GOT3 (cell line): ENCODE measurements at places on chromosomes 1 and 21.

DNA sequence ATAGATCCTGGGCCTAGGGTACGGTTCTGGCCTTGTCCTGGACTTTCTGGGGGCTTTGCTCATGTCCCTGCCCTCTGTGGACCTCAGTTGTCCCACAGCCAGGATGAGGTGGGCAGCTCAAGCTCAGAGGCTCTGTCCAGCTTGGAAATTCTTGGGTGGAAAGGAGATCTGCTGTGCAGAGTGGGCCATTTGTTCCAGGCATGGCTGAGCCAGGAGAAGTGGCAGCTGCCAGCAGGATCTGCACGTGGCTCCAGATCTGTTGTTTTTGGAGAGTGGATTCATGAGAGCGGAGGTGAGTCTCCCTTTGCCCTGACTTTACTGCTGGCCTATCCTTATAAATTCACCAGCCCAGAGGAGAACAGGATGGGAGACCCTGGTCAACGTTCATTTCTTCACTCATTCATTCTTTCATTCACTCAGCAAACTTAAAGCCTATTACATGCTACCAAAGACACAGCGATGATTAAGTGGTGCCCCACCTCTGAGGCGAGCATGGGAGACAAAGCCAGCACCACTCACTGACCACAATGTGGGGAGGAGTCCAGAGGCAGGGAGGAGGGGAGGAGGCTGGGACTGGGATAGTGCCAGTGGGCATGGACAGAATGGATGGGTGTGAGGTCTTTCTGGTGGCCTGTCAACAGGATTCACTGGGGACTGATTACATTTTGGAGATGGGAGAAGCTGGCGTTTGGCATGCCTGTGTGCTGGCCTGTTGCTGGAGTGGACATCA is 205.1 kb downstream of the TRABD2B start:
- no peak for DNase-seq

GRCh38 chr1:108725906-108726305 is 13.2 kb downstream of the FNDC7 start:
- DNase-seq = no peak

- DNase-seq = no peak
These were observed 77.4 kb downstream of the PSMG1 start for GRCh38 chr21:39105836-39106235.

- no peak for DNase-seq
These were observed 15.6 kb downstream of the STRIP1 start for GRCh38 chr1:110049801-110050601.

GRCh38 chr1:119735217-119735616 is 23.5 kb downstream of the PHGDH start:
- DNase-seq = no peak

GRCh38 chr1:215923129-215923824 is 356.2 kb downstream of the KCTD3 start:
- DNase-seq = no peak

DNA sequence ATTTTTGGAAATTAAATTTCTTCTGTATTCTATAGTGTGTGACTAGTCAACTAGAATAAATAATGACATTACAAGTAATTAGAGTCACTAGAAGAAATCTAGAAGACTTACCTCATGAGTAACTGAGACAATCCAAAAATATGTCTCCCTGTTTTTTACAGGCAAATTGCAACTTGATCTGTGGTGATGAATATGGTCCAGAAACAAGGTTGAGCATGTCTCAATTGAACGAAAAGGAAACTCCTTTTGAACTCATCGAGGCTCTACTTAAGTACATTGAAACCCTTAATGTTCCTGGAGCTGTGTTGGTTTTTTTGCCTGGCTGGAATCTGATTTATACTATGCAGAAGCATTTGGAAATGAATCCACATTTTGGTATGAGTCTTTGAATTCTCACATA is 36.7 kb downstream of the DHX9 start:
- DNase-seq = no peak

DNA sequence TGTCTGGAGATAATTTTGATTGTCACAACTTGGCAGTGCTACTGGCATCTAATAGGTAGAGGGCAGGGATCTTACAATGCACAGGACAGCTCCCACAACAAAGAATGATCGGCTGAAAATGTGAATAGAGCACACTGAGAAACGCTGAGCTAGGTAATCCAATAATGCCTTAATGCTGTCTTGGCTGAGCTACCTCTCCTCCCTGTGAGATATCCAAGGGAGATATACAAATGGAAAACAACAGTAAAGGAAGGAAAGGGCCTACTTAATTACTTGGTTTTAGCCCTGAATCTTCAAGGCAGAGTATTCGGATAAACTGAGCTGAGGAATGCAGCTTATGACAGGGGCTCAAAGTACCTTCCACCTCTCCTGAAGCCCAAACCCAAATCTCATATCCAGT is 2.9 kb downstream of the DNASE2B start:
- no peak for DNase-seq

- no peak for DNase-seq
These were observed 112.5 kb downstream of the MRPL39 start for GRCh38 chr21:25494804-25495203.

GRCh38 chr21:34615487-34615814 is 538 bp upstream of the RCAN1 start:
- no peak for DNase-seq

GRCh38 chr1:154902938-154903566 is 33.0 kb upstream of the KCNN3 start:
- DNase-seq = no peak

DNA sequence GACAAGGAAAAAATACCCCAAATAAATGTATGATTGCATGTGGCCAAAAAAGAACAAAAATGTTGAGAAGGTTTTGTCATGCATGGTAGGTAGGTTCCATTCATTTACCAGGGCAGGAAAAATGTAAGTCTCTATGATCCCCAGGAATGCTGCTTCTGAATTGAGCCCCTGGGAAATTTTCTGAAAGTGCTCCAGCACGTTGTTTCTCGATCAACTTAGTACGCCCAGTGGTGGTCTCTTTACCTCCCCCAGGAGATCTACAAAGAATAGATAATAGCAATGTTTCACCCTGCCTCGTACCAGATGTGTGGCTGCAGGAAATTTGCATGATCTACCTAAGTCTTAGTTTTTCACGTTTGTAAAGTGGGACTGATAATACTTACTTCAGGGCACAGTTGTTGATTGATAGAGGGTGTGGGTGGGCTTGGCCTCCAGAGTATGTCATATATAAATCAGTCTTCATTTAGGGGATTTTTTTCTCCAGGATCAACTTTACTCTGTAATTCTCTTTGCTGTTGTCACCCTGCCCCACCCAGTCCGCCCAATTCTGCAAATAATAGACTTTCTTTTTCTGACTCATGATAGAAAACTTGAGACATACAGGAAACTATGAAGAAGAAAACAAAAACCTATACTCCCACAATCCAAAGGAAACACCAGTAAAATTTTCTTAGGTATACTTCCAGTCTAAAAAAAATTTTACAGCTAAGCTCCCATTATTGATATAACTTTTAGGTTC is 462.0 kb upstream of the RUNX1 start:
- DNase-seq = no peak

DNA sequence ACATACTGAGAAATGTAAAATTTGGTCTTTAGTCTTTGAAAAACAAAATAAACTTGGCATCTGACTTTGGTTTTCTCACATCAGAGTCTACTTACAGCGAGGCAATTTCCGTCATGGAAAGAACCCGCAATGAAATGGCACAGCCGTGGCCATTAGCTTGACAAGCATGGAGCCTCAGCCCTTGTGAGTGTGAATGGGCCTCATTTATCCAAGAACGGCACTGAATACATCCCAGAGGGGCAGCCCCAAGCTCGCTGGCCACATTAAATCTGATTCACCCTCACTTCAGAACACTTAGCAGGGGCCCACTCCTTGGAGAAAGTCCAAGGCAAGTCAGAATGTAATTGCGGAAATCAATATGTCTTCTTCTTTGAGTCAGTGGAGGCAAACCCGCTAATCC is 64.8 kb downstream of the ERG start:
- no peak for DNase-seq

DNA sequence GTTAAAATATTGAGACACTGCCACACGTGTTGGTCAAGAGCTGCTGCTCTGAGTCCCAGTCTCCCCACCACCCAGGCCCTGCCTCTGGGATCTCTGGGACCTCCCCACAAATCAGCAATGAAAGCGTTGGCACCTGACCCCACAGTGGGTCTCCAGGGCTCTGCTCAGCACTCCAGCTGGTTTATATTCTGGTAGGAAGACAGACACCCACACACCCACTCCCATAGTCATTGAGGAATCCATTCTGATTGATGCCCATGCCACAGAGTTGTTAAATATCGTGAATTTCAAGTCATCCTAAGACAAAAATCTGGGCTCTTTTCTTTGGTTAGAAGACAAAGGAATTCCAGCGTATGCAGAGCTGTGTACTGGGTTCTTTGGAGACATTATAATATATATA is 91.6 kb downstream of the KIF26B start:
- no peak for DNase-seq

- no peak for DNase-seq
These were observed 16.0 kb downstream of the OR2T11 start for GRCh38 chr1:248618878-248619277.

GRCh38 chr1:205444931-205445645 is 10.8 kb downstream of the BLACAT1 start:
- no peak for DNase-seq

DNA sequence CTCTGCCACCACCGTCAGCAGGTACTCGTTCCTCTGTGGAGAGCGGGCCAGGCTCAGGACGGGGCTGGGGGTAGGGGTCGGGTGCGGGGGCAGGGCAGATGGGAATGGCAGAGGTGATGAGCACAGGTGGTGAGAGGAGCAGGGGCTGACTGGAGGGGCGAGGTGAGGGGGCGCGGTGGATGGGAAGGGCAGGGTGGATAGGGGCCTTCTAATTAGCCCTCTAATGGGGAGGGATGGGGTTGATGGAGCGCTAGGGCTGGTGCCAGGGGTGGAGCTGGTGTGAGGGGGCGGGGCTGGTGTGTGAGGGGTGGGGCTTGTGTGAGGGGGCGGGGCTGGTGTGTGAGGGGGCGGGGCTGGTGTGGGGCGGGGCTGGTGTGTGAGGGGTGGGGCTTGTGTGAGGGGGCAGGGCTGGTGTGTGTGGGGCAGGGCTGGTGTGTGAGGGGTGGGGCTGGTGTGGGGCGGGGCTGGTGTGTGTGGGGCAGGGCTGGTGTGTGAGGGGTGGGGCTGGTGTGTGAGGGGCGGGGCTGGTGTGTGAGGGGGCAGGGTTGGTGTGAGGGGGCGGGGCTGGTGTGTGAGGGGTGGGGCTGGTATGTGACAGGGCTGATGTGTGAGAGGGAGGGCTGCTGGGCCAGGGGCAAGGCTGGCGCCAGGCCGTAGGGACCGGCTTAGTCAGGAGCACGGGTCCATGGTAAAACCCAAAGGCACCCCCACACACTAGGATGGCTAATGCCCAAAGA is 5.9 kb downstream of the KRTAP10-1 start:
- DNase-seq = no peak

- no peak for DNase-seq
These were observed 3.9 kb downstream of the DISP3 start for GRCh38 chr1:11482701-11483479.

- no peak for DNase-seq
These were observed 419.9 kb downstream of the ZP4 start for GRCh38 chr1:237470712-237471338.

GRCh38 chr1:81174811-81175476 is 625.8 kb upstream of the ADGRL2 start:
- DNase-seq = no peak

- DNase-seq = no peak
These were observed 44.2 kb downstream of the HSD3B1 start for GRCh38 chr1:119551218-119551617.

DNA sequence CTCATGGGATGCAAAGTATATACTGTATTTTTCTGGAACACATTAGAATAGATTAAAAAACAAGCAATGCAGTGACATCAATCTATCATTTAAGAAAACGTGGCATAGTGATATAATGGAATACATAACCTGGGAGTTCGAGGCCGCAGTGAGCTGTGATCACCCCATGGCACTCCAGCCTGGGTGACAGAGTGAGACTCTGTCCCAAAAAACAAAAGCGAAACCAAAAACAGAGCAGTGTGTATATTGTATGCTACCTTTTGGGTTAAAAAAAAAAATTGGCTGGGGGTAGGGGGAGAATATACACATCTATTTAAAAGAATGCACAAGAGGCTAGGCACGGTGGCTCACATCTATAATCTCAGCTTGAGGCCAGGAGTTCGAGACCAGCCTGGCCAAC is 13.5 kb downstream of the SLC2A1 start:
- no peak for DNase-seq

- no peak for DNase-seq
These were observed 97.0 kb downstream of the UBR4 start for GRCh38 chr1:19112891-19113696.

DNA sequence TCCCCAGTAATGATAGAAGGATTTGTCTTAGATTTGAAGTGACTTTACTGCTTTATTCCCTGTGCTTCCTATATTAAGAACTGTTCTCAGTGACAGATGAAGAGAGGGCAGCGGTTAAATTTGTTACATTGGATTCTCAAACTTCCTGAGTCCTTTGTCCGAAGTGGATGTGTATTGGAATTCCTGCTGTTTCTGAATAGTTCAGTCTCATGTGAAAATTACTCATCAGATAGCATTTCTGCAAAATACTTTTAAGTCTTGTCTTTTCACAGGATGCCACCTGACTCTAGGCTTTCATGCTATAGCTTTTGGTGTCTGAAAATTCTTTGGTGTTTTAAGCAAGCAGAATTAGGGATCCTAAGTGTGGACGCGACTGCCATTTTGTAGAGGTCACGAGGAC is 83.6 kb downstream of the PRDM2 start:
- DNase-seq = no peak

- no peak for DNase-seq
These were observed 4.3 kb downstream of the LHX9 start for GRCh38 chr1:197921235-197922069.

DNA sequence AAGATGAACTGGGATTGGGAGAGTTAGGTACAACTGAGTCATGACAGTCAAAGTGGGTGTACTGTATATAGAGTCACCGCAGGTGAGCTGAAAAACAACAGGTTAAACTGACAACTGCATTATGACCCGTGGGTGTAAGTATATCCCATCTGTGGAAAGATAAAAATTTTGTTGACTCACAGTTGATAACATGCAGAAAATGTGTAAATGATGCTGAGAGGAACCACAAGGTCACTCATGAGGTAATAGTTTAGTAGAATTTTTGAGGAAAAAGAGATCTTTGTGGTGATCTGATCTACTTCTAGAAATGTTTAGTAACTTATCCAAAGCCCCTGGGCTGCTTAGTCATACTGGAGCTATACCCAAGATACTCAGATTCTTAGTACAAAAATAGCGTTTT is 838 bp downstream of the OR2C3 start:
- DNase-seq = no peak
